CD4-positive, alpha-beta T cell treated with Interleukin-4 for 1 hour (primary cell): ENCODE measurements at places on chromosomes 3 and 15.

DNA sequence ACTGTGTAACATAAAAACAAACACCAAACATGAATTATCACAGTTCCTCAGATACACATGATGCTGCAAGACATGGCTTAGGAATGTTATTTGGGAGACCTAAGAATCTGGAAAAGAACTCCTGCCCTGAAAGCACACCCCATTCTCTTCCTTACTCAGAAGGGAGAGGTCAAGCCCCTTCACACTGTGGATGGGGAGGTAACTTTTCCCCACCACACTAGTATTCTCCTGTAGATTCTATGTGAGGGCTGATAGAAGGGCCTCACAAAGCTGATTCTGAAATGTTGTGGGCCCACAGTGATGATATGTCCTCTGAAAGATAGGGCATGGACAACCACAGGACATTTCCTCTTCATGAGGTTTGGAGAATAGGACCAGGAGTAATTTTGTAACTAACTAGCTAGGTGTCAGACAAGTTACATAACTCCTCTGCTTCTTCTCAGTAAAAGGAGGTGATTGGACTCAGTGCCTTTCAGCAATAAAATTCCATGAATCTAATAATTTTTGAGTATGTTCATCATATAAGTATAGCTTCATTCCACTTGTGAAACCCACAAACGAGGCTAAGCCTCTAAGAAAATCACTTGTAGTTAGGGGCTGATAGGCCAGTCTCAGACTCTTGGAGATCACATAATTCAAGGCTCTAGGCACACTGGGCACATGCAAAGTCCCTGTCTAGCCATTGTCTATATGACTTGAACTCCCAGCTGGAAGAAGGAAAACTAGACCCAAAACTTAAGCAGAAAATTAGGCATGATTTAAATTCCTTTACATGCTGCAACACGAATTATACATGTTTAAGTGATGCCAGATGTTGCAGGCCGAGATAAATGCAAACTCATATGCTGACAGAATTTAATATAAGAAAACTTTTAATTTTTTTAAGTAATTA lies 7.5 kb downstream of the PTX3 start:
- no peak for DNase-seq

DNA sequence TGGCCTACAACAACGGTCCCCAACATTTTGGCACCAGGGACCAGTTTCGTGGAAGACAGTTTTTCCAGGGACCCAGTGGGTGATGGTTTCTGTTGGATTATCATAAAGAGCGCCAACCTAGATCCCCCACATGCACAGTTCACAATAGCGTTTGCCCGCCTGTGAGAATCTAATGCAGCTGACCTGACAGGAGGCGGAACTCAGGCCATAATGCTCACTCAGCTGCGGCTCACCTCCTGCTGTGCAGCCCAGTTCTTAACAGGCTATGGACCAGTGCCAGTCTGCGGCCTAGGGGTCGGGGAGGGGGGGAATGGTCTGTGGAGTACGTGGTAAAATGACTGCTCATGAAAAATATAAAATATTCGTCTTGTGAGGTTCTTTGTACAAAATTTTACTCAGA lies 518.5 kb upstream of the CADM2 start:
- no peak for DNase-seq

DNA sequence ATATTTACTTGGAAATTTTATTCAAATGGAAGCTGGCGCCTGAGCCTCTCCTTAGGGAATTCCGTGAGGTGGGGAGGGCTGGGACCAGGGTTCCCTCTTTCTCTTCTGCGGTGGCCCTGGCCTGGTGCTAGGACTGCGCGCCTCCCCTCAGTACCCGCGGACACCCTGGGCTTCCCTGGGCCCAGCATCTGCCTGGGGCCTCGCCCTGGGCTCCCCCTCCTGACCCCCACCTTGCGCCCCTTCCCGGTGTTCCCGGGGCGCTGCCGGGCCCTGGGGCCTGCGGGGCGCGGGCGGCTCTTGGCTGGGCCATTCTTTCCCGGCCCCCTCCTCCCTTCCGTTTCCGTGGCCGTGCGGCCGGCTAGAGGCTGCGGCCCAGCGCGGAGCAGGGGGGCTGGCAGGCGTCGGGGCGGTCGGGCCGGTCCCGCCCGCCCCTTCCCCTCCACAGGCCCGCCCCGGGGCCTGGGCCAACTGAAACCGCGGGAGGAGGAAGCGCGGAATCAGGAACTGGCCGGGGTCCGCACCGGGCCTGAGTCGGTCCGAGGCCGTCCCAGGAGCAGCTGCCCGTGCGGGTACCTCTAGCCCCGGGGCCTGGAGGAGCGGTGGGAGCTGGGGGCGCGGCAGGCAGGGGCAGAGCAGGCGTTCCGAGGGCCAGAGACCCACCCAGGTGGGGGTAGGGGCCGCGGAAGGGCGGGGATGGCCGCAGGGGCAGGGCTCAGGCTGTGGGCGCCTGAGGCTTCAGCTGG lies at the start of gene FES:
Gene FES, plus strand, starts transcription at position 529 of the 743 bp plus-strand sequence. CDS start 542 bp downstream, outside the sequence.
- DNase-seq = no peak

GRCh38 chr3:175274056-175274455 lies 414.9 kb downstream of the NAALADL2 start:
- DNase-seq = no peak

- DNase-seq = no peak
These were observed 104.7 kb upstream of the SETMAR start for GRCh38 chr3:4198491-4198890.

- DNase-seq = no peak
These were observed 22.7 kb downstream of the ATP6V1A start for GRCh38 chr3:113769551-113769950.

GRCh38 chr15:67999320-68000100 lies 54.6 kb upstream of the PIAS1 start:
- no peak for DNase-seq

DNA sequence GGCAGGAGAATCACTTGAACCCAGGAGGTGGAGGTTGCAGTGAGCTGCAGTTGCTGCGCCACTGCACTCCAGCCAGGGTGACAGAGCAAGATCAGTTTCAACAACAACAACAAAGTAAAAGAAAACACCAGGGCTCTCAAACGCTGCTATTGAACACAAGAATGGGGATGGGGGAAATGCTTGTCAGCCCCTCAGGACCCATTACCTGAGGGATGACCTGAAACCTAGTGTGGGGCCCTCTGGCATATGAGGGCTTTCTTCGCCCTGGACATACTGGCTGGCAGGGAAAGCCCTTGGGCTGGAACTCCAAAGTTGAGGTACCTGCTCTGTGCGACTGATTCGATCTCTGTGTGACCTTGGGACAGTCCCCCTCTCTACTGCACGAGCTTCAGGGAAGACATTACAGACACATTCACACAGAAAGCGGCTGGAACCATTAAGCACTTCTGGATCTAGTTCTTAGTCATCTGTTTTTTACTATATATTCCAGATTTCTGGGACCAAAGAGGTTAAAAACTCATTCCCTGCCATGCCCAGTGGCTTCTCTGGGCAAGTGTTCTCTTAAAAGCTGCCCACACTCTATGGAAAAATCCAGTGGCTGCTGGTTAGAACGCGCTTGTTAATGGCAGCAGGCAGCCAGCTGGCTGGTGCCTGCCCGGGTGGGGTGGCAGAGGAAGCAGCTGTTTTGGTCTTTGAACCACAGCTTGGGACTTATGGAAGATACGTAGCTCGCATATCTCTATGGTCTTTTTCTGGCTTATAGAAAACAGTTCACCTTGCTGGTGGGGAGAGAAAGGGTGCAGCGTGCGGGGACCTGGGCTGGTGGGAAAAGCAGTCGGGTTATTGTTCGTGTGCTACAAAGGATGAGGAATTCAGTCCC lies 57.2 kb downstream of the ATP1B3 start:
- no peak for DNase-seq

- DNase-seq = no peak
These were observed 24.5 kb upstream of the BDH1 start for GRCh38 chr3:197580253-197580691.

- DNase-seq = no peak
These were observed 67.7 kb downstream of the SCN5A start for GRCh38 chr3:38581774-38582173.

GRCh38 chr3:135231737-135232136 lies 436.7 kb downstream of the EPHB1 start:
- no peak for DNase-seq

DNA sequence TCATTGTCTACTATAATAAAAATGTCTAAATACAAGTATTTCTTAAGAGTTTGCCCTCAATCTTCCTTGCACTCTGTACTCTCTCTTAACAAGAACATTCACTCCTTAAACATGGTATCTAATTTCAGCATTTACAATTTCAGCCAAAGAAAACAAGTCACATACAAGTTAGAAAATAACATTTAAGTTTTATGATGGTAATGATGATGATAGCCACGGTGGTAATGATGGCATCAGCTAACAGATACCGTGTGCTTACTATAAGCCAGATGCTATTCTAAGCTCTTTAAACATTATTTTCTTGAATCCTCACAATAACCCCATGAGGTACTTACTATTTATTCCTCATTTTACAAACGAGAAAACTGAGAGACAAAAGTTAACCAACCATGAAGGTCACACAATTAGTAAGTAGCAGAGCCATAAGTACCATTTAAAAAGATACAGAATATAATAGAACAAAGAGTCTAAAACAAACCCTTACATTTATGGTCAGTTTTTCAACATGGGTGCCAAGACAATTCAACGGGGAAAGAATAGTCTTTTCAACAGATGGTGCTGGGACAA lies 7.4 kb downstream of the SPICE1 start:
- DNase-seq = no peak

GRCh38 chr15:60390871-60391501 lies 6.8 kb downstream of the ANXA2 start:
- no peak for DNase-seq

GRCh38 chr3:33942483-33943150 lies 144.2 kb downstream of the PDCD6IP start:
- no peak for DNase-seq

DNA sequence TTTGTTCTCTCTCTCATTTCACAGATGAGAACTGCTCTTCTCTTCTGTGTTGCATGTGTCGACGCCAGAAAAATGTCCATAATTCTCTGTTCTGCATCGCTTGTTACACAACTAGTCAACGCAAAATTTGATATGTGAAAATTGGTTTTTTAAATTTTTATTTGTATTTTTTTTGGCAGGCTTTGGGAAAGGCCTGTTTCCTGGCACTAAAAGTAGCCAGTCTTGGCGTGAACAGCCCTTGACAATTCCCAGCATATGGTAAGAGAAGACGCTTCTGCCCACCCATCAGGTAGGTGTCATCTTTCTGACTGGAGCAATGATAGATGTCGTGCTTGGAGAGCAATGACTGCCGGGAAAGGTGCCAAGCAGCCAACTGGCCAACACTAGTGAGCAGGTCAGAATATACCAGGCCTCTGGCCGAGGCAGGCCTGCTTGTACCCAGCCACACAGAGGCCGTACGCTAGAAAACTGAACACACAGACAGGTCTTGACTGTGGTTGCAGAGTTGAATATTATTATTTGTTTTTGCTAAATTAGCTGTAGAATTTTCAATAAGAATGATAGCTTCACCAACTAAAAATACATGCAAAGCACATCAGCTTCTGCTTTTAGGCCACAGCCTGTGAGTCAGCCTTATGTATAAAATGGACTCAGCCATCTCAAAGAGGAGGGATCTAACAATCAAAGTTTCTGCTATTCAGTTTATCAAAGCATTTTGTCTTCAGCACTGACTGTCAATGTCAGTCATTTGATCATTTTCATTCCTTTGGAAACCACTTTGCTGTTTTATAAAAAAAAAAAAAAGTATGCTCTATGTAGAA lies 837.5 kb downstream of the MCTP2 start:
- DNase-seq = no peak

DNA sequence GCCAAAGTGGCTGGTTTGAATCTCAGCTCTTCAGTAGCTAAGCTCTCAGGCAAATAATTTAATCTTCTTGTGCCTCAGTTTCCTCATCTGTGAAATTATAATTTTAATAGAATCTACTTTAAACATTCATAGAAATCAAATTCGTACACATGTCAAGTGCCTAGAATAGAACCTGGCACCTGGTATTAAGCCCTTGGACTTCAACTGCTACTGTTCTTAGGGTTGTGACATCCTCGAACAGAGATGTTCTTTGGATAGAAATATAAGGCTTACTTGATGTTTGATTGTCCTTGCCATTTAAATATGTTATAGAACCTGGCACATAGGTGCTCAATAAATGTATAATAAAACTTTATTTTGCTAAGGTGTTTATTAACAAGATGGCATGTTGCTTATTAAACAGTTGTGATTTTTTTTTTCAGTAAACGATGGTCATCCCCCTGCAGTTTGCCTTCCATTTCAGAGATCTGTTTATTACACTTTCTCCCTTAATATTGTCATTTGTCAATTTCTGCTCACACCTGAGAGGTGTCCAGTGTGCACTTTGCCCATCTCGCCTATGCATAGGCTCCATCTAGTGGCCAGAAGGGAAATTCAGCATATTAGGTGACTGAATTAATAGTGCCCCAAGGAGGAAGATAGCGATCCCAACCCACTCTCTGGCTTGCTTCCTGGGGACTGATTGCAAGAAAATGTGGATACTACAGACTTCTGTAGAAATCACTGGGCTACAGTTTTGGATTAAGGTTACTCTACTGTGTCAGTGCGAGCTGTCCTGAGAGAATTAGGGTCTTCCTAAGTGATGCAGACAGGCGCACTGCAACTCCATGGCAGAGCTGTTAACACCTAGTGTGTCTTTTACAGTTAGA lies 10.7 kb downstream of the IGF1R start:
- peak; percentile 30 for DNase-seq

DNA sequence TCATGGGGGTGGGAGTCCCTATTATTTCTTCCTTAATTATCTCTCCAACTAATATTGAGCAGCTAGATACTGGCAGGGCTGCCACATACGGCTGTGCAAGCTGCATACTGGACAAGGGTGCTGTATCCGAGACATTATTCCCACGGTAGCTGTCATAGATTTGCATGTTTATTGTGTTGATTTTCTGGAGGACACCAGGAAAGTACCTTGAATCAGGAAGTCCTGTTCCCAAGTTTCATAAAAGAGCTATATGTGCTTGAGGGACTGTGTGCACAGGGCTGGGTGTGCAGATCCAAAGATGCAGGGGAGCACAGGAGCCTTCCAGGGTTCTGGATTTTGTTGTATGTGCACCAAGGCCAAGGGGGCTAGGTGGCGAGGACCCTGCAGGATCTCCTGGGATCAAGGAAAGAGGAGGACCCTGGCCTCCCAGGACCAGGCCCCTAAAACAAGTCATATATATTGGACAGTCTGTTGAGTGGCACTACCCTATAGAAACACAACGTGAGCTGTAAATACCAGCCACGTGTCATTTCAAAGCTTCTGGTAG lies 119.2 kb upstream of the ALDH1A3 start:
- DNase-seq = no peak

- DNase-seq = no peak
These were observed 316.2 kb downstream of the PTPRG start for GRCh38 chr3:61877359-61878138.

GRCh38 chr15:64443747-64444621 lies 16.4 kb upstream of the ZNF609 start:
- DNase-seq = peak; percentile 32

GRCh38 chr3:71443332-71443731 lies 140.2 kb downstream of the FOXP1 start:
- no peak for DNase-seq

- DNase-seq = no peak
These were observed 810.5 kb upstream of the NECTIN3 start for GRCh38 chr3:110261141-110261540.

GRCh38 chr3:179981646-179982045 lies 55.1 kb downstream of the PEX5L start:
- no peak for DNase-seq

GRCh38 chr3:170727754-170728153 lies 141.9 kb upstream of the SLC7A14 start:
- DNase-seq = no peak

GRCh38 chr3:28294667-28295413 lies 53.4 kb downstream of the CMC1 start:
- no peak for DNase-seq
